ENCODE measurements at places on chromosomes 3 and 15.

GRCh38 chr3:29949940-29950616 is 656.3 kb upstream of the TGFBR2 start:
- no peak for DNase-seq

DNA sequence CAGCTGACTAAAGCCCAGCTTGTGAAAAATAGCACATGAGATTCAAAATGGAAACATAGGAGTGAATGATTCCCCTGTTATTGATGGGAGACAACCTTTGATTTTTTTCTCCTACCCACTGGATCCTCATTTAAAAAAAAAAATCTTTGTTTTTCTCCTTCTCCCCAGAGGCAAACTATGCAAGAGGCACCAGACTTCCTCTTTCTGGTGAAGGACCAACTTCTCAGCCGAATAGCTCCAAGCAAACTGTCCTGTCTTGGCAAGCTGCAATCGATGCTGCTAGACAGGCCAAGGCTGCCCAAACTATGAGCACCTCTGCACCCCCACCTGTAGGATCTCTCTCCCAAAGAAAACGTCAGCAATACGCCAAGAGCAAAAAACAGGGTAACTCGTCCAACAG is 2.6 kb downstream of the CACNA1D start:
- DNase-seq: no peak

DNA sequence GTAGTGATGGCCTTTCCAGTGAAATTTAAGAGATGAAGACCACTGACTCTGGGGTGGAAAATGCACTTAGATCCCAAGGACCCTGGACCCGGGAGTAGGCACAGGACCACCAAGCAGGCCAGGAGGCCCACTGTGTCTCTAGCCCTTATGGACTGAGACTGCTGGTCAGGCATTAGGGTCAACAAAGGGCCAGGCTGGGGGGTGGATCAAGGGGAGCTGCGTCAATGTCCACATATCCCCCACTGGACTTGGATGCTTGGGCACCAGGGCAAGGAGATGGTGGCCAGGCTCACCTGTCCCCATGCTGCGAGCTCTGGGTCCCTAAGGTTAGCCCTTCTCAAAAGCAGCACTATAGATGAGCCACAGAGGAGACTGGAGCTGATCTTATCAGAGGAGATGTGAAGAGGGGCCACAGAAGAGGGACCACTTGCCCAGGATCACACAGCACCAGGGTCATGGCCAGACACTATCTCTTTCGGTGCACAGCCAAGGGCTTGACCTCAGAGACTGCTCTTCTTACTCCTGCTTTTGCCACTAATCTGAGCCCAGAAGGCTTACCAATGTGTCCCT is 14.7 kb downstream of the RAB6B start:
- no peak for DNase-seq

GRCh38 chr3:189779166-189779565 is 148.0 kb downstream of the TP63 start:
- DNase-seq: no peak

GRCh38 chr3:171778493-171778892 is 31.8 kb downstream of the PLD1 start:
- DNase-seq: no peak

DNA sequence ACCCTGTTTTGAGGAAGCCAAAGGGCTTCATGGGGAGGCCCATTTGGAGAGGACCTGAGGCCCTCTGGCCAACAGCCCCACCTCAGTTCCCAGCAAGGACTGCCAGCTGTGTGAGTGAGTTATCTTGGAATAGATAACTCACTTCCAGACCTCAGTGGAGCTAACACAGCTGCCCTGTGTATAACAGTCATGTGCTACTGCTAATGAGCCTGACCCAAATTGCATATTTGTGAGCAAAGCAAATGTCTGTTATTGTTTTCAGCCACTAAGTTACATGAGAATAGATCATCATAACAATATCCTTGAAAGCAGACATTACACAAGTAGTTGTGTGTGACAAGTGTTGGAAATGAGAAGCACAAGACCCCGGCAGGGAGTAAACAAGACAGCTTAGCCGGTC is 355.8 kb downstream of the MCTP2 start:
- DNase-seq: no peak

GRCh38 chr3:22159004-22159695 is 408.1 kb upstream of the ZNF385D start:
- no peak for DNase-seq

DNA sequence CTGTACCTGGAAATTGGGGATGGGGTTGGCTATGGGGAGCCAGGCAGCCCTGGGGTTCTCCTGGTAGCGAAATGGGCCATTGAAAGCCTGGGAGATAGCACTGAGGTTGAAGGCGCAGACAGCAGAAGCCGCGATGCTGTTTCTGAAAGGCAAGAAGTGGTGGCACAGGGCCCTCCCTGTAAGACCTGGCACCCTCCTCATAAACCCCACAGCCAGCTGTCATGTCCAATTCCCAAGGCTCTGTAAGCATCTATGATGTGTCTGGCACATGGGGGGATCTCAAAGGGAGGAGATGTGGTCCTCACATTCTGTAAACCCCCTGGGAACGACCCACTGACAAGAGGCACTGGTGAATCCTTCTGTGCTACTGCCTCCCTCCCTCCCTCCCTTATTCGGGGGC is 104.0 kb downstream of the SEMA5B start:
- DNase-seq: no peak

DNA sequence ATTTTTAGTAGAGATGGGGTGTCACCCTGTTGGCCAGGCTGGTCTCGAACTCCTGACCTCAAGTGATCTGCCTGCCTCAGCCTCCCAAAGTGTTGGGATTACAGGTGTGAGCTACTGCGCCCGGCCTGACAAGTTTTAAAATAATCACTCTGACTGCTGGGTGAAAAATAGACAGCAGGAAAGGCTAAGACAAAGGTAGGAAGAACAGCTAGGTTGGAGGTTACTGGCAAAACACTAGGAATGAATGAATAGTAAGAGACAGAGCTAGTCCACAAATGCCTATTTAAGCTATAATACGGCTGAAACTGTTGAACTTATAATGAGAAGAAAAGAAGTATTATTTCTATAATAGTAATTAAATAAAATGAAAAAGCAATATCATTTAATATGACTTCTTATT is 46.7 kb upstream of the RAP2B start:
- no peak for DNase-seq

- no peak for DNase-seq
These were observed 59.7 kb downstream of the STARD5 start for GRCh38 chr15:81264072-81264857.

DNA sequence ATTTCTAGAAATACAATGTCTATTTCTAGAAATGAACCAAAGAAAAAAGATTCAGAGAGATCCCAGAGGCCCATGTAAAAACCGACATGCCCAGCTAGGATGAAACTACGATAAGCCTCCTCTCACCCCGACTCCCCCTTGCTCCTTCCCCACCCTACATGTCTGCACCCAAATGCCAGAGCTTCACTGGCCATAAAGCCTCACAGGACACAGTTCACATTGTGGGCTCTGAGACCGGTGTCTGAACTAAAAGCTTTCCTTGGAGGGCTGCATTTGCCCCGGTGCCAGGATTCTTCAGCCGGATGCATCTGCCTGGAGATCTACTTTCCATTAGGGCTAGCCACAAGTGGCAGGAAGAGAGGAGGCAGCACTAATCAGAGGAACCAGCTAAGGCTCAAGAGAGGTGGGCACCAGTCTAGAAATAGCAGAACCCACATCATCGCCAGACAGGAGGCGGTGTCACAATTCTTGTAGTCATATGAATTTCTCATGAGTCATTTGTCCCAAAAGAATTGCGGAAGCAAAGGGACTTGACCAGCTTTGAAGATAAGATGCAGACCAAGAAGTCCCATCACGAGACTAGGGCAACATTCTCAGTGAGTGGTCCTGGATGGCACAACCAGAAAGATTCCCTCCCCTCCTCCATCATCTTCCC is 353.6 kb downstream of the NTRK3 start:
- DNase-seq: no peak

GRCh38 chr3:97720417-97720816 is 44.1 kb upstream of the ARL6 start:
- no peak for DNase-seq

- no peak for DNase-seq
These were observed 87.1 kb downstream of the PTPRG start for GRCh38 chr3:61648481-61648880.

- DNase-seq: no peak
These were observed 107.9 kb downstream of the GMPS start for GRCh38 chr3:155978324-155978723.

DNA sequence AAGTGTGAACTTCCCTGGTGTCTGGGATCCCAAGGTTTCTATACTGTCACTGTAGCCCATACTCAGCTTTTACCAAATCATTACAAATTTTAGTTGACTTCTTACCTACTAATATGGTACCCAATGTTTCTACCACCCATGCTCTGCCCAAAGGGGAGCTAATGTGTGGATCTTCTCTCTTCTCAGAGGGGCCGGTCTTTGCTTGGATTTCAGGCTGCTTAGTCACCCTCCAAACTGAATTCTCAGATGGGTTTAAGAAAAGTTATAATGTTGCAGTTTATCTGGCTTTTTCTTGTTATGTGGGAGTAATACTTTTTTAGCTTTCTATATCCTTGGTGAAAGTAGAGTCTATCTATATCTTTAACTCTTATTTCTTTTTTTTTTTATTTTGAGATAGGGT is 67.1 kb upstream of the AKAP13 start:
- DNase-seq: no peak

GRCh38 chr3:190883973-190884832 is 21.7 kb upstream of the GMNC start:
- DNase-seq: no peak
